Foreskin keratinocyte (primary cell): ENCODE measurements at places on chromosomes 3 and 15. TPM values are rescaled to one million over a fixed set of nuclear protein-coding genes. Genes with fewer than 3 reads are reported as not detected.

The OIP5 gene
- polyA plus RNA-seq = 13.1 and 15.7 TPM in 2 replicates

DNA sequence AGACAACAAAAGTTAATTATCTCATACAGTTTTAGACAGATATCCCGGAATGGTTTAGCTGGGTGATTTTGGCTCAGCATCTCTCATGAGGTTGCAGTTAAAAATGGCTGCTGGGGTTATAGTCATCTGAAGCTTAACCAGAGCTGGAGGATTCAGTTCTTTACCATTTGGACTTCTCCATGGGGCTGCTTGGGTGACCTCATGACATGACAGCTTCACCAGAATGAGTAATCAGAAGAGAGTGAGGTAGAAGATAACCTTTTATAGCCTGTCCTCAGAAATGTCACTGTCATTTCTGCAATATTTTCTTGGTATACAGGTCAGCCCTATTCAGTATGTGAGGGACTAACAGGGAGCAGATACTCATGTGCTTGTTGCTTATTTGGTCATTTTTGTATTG is 30.9 kb downstream of the TFG start:
- DNase-seq = no peak

GRCh38 chr15:59339252-59339672 is 33.4 kb downstream of the MYO1E start:
- peak; percentile 91 for DNase-seq

GRCh38 chr3:160163229-160163878 is 61.9 kb upstream of the C3orf80 start:
- DNase-seq = no peak

GRCh38 chr3:22947851-22948250 is 255.3 kb upstream of the UBE2E2 start:
- no peak for DNase-seq

The GPR62 gene
- not detected in 2 replicates for polyA plus RNA-seq

DNA sequence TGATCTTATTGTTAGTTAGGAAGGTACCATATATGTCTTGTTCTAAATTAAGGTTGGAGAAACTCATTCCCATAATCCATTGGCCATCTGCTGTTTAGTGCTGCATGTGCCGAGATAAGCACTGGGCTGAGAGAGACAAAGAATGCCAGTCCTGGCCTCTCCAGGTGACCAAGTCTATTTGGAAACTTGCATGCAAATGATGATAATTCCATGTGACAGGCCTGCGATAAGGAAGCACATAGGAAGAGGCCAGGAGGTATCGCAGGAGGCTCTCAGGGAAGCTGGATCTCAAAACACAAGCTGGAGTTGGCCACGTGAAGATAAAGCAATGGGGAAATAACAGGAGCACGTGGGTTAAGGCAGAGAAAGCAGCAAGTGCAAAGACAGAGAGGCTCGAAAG is 39.7 kb downstream of the MYO5C start:
- no peak for DNase-seq

The PLA2G4E gene
- 0.04 TPM in 2 replicates for polyA plus RNA-seq

The ERICH6 gene
- polyA plus RNA-seq = not detected in 2 replicates
